ENCODE measurements at places on chromosomes 3 and 15.

DNA sequence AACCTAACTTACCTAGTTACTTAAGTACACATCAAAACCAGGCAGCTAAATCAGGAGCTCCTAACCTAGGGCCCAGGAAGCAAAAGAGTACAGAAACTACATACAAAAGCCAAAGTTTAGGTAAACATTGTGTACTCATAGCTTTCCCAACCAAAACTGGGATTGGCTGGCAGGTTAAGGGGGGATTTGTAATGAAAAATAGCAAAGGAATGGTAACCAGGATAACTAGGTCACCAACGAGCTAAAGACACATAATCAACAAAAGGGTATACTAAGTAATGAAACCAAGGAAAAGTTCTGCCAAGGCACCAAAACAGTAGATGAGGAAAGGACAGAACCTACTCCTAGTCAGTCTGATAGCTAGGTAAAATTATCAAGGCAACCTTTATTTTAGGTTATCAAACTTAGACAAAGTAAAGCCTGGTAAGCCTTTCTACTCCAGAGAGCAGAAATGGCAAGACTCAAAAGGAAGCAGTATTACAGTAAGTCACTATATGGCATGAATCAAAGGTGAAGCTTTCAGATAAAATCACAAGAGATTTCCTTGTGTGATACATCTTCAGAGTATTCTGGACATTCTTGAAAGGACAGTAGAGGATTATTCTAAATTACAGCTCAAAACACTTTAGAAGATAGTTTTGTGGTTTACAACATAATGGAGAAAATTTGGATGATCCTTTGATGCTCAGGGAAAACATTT is 10.2 kb downstream of the TRA2B start:
- no peak for DNase-seq

GRCh38 chr3:46628901-46629369 is 16.6 kb downstream of the FAM240A start:
- no peak for DNase-seq

- DNase-seq, result no peak
Observed at GRCh38 chr3:190619761-190620160, 105.9 kb downstream of the IL1RAP start.

- DNase-seq, result no peak
Observed at GRCh38 chr3:25960776-25961175, 170.9 kb downstream of the OXSM start.

DNA sequence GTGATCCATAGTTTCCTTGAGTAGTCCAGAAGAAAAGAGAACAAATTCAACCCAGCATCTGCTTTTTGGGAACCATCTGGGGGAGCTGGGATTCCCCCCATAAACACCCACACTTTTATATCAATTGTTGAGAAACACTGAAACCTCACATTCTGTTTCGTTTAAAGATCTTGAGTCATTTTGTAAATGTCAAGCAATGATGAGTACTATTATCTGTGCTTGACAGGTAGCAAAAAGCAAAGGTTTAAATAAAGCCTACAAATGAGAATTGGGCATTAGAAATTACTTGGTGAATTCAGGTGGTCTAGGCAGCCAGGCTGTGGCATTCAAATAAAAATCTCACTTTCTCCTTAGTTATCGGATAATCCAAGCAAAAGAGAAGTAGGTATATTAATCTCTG is 75.7 kb downstream of the TMEM266 start:
- no peak for DNase-seq

DNA sequence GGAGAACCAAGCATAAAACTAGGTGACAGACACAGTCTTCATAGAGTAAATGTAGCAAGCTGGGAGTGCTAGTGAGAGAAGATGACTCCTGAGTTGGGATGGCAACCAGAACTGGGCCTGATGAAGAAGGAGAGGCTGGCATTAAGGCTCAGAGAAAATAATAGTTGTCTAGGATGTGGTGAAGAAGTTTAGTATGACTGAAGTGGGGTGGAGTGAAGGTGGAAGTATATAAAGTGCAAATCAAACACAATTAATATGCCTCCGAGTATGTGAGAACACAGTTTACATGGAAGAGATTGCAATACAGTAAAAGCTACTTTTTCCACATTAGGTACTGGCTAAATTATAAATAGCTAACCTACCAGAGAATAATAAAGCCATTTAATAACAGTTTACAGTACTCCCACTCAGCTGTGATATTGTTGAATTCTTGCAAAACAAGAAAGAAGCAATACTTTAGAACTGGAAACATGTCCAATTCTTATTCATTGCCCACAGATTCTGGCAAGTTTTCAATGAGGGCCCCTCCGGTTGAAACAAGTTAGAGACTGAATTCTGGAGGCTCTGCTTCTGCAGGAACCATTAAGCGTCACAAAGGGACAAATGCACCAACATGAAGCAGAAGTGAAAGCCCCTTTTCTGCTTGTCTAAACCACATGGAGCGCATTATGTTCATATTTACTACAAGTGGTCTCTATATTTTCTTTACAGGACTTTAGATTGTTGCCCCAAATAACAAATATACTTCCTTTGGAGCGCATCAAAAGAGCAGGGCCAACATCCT is 243.7 kb downstream of the SLC9A9 start:
- DNase-seq, result no peak

DNA sequence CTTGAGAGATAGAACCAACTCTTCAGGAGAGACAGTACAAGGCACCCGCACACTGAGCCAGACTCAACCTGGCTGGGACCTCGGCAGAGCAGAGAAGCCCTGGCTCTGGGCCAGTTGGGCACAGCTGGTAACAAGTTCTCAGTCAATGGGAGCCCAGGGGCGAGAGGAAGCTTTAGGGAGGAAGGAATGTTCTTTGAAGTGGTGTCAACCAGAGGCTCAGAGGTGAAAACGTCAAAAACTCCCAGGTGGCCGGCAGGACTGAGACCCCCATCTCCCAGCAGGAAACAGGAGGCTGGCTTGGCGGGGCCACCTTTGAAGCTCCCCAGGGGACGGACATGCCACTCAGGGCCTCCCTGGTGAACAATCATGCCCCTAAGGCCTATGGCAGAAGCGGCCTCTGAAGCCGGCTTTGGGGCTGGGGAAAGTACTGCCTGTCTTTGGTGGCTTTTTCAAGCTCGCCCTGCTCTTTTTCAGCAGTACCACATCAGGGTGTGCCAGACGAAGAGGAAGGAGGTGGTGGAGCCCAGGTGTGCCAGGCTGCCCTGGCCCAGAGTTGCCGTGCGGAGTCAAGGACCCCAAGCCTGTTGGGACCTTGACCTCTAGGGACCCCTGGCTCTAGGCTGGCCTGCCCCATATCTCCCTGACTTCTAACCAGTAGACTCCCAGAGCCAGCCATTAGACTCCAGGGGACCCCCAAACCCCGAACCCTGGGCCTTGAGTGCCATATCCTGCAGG is 16.7 kb upstream of the TBC1D21 start:
- peak; percentile 31 for DNase-seq

Measured in SJCRH30 (cell line).